Kidney tubule cell (primary cell): ENCODE measurements at places on chromosomes 11 and 22.

- DNase-seq: peak; percentile 28
These were observed 889 bp downstream of the PLAAT4 start for GRCh38 chr11:63537293-63538101.

DNA sequence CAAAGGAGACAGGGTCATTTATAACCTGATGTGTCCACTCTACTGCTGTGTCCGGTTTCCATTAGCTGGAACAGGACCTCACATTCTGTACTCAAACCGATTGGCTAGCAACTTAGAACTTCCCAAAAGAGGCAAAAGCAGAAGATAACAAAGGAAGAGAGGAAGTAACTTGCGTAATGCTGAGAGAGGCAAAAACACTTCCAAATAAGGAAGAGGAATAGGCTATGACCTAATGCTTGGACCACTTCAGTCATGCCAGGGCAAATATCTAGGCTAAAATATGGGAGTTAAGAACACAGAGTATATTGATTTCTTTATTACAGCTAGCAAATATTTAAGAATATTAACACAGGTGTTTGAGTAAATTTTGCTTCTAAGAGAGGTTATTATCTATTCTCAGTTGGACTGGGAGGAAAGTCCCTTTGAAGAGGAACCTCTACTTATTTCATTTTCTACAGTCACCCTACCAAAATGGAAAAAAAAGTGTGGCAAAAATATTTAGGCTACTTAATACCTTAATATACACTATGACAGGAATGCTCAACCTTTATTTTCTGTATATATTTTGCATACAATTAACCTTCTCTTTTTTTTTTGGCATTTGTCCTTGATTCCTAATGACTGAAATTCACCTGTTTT is 499.8 kb upstream of the CHORDC1 start:
- peak; percentile 36 for DNase-seq

DNA sequence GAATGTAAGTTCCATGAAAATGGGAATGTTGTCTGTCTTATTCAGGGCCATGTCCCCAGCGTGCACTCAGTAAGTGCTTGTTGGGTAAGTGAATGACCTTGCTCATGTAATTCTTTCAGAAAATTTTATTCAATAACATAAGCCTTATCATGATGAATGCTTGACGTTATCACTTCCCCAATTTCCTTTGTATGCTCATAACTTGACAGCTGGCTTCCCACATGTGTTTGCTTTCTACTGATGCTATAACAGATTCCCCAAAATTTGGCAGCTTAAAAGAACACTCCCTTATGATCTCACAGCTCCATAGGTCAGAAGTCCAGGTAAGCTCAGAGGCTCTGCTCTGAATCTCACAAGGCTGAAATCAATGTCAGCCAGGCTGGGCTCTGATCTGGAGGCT is 155.8 kb upstream of the POU2AF2 start:
- no peak for DNase-seq

- DNase-seq: peak; percentile 39
These were observed 846.4 kb downstream of the DLG2 start for GRCh38 chr11:84780689-84781293.

DNA sequence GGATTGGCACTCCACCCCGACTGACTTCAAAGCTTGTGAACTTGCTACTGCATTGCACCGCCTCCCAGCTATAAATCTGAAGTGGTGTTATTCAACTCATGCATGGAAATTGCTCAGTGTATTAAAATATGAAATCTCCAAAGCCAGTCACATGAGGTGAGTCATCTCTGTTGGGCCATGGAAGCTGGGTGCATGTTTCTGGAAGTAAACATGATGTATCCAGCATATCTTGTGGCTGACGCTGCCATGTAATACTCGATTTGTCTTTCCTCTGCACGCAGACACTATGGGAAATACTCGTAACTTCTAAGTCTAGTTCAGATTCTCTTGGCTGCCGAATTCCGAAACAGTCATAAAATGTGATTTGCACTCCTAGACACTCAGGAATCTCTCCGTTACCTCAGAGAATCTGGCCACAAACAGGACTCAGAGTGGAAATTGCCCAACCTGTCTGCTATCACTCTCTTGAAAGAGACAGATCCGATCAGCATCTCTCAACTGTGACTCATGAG is 154.9 kb upstream of the MPPED2 start:
- DNase-seq: peak; percentile 5

GRCh38 chr11:79413268-79413667 is 27.6 kb downstream of the TENM4 start:
- peak; percentile 76 for DNase-seq

DNA sequence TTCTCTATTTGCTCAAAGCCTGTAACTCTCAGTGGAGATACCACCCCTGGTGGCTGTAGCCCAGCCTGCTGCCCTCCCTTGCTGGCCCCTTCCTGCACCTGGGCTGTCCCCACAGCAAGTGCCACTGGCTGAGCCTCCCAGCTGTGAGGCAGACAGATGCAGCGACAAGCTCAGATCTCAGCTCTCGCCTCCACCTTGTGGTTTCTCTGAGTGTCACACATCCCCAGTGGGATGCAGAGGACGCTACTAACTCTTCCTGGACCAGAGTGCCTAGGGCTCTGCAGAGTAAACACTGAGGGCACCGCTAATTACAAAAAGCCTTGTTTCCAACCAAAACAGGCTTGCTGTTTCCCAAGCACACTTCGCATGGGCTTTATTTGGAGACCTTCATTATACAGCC is 8.9 kb downstream of the YPEL1 start:
- DNase-seq: no peak

DNA sequence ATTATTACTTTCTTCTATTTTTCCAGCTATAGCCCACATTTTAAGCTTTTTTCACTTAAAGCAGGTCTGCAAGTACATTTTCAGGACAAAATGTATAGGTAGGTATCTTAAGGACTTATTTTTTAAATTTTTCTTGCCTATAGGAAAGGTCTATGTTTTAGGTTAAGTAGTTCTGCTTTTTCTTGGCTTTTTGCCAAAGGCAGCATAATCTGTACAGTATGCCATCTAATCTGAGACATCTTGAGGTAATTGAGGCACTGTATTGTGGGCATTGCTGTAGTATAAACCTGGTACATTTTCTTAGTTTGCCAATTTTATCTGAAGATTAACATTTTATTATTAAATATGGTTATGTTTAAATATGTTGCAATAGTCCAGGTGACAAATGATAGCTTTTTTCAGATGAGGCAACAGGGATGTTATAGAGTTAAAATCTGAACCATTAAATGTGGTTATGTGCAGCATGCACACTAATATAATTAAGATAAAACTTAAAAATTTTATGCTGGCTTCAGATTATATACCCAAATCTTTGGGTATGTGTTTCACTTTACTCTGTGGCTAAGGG is 42.9 kb downstream of the QSER1 start:
- DNase-seq: no peak

GRCh38 chr11:120703358-120704152 is 192.0 kb downstream of the GRIK4 start:
- DNase-seq: no peak

- peak; percentile 69 for DNase-seq
These were observed 25.8 kb downstream of the DDIAS start for GRCh38 chr11:82927264-82927880.

DNA sequence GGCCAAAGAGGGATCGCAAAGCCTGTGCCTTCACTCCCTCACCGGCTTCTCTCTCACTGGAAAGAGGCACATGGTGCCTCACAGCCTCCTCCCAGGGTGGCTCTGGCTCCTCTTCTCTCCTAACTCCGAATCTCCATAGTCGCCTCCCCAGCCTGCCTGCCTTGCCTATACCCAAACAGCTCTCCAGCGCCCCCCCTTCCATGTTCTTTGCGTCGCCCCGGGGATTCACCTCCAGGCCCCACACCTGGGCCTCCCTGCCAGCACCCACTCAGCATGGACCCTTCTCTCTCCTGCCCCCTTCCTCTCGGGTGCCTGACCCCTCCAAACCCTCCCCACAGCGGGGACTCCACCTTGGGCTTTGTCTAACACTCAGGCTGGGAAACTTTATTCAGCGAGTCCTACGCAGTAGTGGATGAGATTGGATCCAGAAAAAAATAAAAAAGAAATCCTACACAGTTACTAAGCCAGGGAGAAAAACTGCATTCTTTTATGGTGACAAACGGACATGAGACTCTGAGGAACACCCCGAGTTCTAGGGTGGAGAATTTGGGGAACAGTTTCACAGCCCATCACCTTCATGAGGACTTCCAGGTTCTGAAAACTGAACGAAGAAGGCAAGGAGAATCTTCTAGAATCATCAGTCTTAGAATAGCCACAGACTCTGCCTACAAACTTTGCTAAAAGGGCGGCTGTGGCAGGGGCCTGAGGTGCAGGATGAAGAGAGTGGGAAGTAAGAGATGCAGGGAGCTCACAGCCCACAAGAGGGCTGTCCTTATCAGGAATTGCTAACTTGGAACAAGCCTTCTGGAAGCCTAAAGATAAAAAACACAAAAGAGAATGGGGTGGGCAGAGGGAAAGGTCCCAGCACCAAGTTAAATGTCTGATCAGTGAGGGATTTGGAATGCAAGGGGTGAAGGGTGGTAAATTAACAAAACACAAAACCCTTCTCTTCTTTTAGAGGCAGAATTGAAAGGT is 5.3 kb downstream of the PPM1F start:
- peak; percentile 15 for DNase-seq

- DNase-seq: no peak
These were observed 1183.6 kb downstream of the BRD1 start for GRCh38 chr22:48644108-48644507.

- DNase-seq: no peak
These were observed 24.7 kb downstream of the CPT1A start for GRCh38 chr11:68816917-68817419.

- no peak for DNase-seq
These were observed 129.1 kb upstream of the NCAM1 start for GRCh38 chr11:112831969-112832766.

GRCh38 chr11:83265331-83265730 is 20.8 kb downstream of the CCDC90B start:
- no peak for DNase-seq

DNA sequence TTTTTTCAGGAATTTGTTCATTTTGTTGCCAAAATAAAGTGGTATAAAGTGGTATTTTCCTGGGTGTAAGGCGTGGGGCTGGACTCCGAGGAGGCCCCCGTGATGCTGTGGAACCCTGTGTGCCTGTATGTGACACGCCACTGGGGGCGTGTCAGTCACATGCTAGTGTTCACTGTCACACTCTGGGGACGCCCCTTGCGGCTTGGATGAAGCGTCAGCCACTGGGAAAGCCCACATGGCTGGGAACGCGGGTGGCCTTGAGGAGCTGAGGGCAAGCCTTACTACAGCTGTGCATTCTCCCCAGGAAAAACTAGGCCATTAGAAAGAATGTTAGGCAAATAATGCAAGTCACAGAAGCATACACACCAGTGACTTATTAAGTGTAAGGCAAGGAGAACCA is 77.0 kb upstream of the SLC25A18 start:
- no peak for DNase-seq

GRCh38 chr11:86737737-86738136 is 62.6 kb upstream of the PRSS23 start:
- DNase-seq: no peak

DNA sequence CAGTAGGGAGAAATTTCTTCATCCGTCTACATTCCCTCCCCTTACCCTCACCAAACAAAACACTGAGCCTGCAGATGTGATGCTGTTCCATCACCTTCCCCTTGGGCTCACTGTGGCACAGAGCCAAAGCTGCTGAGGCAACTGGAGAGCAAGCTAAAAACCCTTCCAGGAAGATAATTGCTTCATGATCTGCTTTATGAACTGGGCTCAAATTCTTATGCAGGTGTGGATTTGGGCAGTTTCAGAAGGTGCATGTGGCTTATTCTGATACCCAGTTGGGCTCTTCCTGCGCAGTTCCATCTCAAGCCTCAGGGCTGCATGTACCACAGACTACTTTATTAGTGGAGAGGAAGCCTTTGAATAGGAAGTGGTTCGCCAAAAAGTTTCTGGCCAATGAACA is 58.3 kb downstream of the AAMDC start:
- DNase-seq: no peak

DNA sequence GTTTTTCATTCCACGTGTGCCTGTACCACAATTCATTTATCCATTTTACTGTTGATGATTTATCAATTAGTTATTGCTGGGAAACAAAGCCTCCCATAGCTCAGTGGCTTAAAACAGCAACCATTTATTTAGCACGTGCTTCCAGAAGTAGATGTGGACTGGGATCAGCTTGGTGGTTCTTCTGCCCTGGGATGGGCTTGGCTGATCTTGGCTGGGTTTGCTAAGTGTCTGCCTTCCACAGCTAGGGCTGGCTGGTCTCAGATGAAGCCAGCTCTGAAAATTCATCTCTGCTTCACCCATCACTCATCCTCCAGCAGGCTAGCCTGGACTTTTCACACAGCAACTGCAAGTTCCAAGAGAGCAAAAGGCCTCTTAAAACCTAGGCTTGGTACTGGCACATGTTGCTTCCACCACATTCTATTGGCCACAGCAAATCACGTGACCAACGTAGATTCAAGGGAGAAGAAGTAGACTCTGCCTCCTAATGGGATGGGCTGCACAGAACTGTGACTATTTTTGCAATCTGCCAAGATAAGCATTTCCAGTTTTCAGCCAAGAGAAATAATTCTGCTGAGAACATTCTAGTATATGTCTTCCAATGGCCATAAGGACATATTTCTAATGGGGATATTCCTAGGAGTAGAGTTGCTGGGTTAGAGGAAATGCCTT is 124.9 kb downstream of the MN1 start:
- DNase-seq: no peak

- no peak for DNase-seq
These were observed 11.6 kb downstream of the DGCR2 start for GRCh38 chr22:19110646-19111045.

DNA sequence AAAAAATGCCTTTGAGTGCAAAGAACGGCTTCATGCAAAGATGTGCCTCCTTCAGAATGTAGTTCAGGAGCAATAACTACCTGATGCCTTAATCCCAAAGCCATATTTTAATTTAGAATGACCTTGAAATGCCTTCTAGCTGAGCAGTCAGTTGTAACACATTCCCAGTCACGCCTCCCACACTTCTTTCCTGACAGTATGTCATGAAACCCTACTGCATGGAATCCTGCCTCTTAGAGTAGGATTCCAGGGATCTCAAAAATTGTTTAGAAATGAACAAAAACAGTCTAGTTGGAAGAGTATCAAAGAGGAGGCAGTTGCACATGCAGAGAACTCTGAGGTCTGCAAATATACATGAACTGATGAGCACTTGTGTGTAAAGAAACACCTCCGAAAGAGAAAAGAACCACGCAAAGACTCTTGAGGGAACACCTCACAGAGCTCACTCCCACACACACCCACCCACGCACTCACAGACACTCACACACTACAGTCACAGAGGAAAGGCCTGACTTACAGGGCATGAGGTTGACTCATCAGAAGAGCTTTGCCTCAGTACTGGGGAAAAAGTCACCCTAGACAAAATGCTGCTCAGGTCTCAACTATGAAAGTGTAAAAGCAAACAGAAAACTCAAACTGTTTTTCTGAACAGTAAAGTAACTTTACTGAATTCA is 77.4 kb downstream of the GGTLC2 start:
- peak; percentile 81 for DNase-seq

DNA sequence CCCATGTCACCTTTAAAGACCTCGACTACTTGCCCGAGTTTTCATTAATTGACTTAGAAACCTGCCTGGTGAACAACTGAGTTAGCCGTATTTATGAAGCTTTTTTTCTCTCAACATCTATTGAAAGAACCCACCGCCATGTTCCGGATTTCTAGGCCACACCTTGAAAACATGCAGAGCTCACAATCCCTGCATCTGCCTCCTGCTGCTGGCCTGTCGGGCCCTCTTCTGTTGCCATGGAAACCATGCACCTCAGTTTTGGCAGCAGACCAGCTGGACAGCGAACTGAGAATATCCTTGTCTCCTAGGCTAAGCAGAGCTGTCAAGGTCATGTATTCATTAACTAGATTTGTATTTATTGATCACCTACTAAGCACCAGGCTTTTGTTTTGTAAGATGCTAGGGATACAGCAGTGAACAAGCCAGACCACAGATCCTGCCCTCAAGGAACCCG is 4.3 kb upstream of the PATZ1 start:
- peak; percentile 57 for DNase-seq

GRCh38 chr11:23919455-23919854 is 577.4 kb upstream of the LUZP2 start:
- no peak for DNase-seq
